ENCODE measurements at places on chromosomes 11 and 22. TPM values are rescaled to one million over a fixed set of nuclear protein-coding genes. Genes with fewer than 3 reads are reported as not detected.

- no peak for DNase-seq
These were observed 4.9 kb downstream of the PPP1CA start for GRCh38 chr11:67396587-67397389.

The RFPL3 gene
- not detected for total RNA-seq

DNA sequence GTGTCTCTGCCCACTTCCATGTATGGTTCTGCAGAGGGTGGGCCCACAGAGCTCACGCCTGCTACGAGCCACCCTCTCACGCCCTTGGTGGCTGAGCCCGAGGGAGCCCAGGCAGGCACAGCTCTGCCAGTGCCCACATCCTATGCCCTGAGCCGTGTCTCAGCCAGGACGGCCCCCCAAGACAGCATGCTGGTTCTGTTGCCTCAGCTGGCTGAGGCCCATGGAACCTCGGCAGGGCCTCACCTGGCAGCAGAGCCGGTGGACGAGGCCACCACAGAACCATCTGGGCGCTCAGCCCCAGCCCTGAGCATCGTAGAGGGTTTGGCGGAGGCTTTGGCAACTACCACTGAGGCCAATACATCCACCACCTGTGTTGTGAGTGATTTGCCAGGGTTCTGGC lies 64.0 kb downstream of the OTOG start:
- no peak for DNase-seq

The MYEOV gene
- not detected for total RNA-seq

DNA sequence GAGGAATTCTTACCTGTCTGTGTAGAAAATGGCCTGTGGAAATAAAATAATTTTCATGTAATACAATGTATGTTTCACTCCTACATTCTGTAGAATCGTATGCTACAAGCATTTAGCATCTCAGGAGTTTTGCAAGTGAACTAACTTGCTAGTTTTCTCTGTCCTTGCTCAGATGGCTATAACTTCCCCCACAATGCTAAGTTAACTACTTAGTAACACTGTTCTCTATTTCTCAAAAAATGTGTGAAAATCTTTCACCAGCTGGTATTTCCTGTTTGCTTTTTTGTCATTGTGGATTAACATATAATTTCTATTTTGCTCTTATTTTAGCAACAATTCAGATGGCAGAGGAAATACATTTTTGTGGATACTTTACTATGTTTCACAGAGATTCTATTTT lies 4.4 kb downstream of the OR4S2 start:
- DNase-seq = no peak

GRCh38 chr22:42992092-42992491 lies 22.9 kb downstream of the PACSIN2 start:
- DNase-seq = no peak

DNA sequence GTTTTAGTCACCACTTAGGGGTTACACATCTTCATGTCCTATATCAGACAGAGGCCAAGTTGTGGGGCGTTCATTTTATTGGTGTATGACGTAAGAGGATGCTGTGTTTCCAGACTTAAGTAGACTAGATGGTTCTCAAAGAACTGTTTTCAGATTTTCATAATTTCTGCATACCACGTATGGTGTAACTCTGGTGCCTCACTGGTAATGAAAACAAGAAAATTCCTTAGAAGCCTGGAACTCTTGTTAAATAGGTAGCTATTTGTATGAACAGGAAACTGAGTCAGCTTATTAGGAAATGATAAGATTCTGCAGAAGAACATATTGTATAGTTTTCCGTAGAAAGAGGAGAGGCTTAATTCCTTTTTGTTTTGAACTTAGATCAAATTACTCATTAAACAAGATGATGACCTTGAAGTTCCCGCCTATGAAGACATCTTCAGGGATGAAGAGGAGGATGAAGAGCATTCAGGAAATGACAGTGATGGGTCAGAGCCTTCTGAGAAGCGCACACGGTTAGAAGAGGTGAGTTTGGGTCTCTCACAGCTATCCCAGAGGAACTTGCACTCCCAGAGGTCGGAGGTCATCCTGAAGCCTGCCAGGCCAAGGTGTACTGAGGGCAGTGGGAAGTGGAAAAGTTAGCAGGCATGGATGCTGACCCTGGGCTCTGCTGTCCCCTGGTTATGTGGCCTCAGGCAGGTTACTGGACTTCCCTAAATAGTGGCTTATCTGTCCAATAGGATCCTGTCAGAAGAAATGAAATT lies 3.9 kb downstream of the CDC45 start:
- DNase-seq = no peak

The SHANK3 gene
- 22.9 TPM for total RNA-seq

The HBG1 gene
- total RNA-seq = not detected

The MPPED1 gene
- not detected for total RNA-seq

The WNT11 gene
- total RNA-seq = 15.2 TPM

The SCGB1A1 gene
- not detected for total RNA-seq

DNA sequence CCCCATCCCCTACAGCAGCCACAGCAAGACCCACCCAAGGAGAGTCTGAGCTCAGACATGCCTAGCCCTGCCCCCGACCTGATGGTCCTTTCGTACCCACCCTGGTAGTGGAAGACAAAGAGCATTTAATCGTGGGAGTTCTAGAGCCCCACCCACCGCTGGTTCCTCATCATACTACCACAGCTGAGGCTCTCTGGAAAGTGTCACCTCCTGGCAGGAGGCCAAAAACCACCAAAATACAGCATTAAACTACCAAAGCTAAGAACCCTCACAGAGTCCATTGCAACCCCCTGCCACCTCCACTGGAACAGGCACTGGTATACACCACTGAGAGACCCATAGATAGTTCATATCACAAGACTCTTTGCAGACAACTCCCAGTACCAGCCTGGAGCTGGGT lies 311.1 kb downstream of the TENM4 start:
- DNase-seq = no peak

- DNase-seq = no peak
These were observed 117.2 kb downstream of the CASP12 start for GRCh38 chr11:104781037-104781436.

DNA sequence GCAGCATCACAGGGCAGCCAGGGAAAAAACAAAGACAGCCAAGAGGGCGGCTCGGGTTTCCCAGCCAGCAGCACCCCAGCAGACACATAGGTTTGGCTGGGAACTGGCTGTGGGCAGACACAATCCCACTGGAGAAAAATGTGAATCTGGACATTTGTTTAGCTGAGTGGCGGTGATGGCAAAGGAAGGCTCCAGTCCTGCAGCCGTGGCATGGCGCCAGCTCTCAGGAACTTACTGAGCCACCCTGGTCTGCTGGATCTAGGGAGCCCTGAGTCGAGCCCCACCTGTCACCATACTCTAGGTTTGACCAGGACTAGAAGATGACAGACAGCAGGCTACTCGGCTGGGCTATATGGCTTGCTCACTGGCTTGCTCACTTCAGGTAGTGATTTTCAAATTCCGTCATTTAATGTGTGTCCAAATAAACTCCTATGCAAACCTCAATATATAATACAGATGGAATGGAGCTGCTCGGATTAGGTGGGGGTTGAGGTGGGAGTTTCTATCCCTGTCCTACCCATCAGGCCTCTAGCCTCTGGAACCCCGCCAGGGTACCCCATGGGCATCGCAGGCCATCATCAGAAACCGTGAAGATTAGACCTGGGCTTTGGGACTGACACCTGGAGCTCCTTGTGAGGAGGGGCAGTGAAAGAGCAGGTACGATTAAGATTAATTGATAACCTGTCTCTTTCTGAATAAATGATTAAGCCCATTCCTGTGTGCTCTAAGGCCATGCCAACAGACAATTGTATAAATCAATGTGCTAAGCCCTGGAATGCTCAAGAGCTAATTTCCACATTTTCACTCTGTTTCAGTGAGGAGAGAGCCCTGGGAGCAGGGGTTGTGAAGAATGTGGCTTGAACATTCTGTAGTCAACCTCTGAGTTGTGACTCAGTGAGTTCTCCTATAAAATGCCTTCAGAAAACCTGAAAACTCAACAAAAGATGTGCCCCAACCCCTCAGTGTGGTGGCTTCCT lies 42.5 kb downstream of the GALNT18 start:
- DNase-seq = peak; percentile 70

The KDM4D gene
- total RNA-seq = 0.59 TPM

GRCh38 chr11:45151362-45151982 lies 5.0 kb downstream of the PRDM11 start:
- no peak for DNase-seq

The ZC3H12C gene
- 18.3 TPM for total RNA-seq

The OR8H3 gene
- total RNA-seq = not detected

DNA sequence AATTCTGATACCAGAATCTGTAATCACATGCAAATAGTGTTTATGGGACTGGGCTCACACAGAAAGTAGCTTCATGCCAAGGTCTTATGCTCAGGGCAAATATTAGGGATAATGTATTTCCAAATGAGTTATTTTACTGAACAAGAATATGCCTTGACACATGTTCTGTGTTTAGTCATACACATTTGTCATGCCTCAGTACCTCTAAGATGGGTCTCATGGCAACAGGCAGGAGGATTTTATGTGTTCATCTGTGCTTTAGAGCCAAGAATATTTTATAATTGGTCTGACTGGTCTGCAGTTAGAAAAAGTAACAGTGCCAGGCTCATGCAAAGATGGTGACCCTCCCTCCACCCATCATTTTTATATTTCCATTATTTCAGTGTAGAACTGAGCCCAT lies 49.1 kb downstream of the JAM3 start:
- DNase-seq = no peak

GRCh38 chr11:106017093-106017492 lies 4.9 kb downstream of the MSANTD4 start:
- DNase-seq = no peak

GRCh38 chr11:72243173-72244059 lies 560 bp downstream of the PHOX2A start:
- no peak for DNase-seq

DNA sequence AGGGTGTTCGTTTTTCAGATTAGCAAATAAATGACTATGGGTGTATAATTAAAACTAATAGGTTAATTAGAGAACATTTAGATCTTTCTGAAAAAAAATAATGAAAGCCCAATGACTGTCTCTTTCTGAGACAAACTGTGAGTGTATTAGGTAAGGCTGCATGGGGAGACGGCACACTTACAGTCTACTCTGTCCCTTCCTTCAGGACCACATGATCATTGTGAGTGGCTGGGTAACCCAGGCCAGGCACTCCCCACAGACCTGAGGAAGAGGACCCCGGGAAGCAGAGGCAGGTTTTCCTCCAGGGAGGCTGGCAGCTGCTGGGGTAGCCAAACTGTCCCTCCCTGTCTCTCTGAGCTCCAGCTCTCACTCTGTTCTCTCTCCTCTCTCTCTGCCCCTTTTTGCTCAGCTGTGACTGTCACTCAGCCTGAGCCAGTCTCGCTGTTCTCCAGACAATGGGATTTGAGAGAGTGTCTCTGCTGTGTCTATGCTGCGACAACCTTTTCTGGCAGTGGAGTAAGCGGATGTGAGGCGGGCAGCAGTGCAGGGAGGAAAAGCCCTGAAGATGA lies 83.1 kb upstream of the NCAM1 start:
- no peak for DNase-seq

DNA sequence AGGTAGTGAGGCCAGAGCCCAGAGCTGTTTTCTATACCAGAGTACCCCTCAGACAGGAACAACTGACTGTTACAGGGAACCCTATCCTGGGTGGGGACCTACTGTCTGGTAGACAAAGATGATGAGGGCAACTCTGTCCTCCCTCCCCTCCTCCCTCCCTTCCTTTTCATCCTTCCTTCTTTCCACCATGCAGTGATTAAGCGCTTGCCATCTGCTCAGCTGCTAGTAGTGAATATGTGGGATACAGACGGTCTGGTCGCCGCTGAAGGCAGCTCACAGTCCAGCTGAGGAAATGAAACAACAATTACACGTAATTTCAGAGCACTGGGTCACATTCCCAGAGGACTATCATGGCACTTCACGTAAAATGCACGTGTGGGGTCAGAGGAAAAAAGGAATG lies 597.1 kb downstream of the BUD13 start:
- DNase-seq = no peak

The ALG8 gene
- 12.6 TPM for total RNA-seq

The GRIA4 gene
- not detected for total RNA-seq

DNA sequence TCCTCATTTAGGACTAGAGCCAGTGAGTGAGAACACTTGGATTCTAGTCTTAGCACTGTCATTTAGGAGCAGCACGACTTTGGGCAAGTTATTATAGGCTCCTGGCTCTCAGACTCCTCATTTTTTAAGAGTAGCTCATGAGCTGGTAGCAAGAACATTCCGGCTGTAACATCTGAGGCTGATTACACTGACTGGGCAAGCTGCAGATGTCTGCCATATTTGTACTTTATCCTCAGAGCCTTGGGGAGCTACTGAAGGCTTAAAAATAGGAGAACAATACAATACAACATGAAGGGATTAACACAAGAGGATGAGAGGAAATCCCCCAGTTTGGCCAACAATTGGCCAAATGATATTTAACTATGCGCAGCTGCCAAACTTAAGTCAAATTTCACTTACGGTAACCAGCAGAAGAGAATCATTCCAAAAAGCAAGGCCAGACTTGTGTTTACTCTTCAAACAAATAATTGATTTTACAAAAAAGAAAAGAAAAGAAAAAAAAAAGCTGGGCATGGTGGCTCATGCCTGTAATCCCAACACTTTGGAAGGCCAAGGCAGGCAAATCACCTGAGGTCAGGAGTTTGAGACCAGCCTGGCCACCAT lies 113.1 kb upstream of the ARHGAP42 start:
- no peak for DNase-seq

DNA sequence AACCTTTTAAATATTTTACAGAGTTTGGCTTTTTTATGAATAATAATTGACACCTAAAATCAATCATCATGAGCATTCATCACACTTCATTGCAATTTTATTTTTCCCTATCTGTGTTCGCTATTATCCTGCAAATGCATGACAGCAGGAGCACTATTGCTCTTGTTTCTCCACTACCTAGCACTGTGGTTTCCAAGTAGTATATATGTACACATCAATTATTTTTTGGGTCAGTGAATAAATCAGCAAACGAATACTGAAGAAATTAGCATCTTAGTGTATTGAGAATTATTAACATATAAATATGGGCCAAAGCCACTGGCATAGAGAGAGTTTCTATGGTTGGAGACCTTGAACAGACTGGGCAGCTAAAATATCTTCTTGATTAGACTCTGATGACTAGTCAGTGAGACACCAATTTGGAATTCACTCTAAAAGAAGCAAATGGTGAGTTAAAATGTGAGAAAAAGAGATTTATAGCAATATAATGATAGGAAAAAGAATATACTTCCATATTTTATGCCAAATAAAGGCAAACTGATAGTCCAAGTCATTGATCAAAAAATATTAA lies 731.1 kb upstream of the LUZP2 start:
- DNase-seq = no peak

The KCNK4 gene
- total RNA-seq = not detected

Data from left ventricle myocardium superior (tissue), 1 donor.